ENCODE measurements at places on chromosomes 3 and 15. TPM values are rescaled to one million over a fixed set of nuclear protein-coding genes. Genes with fewer than 3 reads are reported as not detected.

C3orf52 gene
- total RNA-seq, result 16.7 TPM

LRRIQ4 gene
- not detected for total RNA-seq

PEX11A gene
- total RNA-seq, result 7.8 TPM

GRAMD1C gene
- 2.8 TPM for total RNA-seq

B3GALNT1 gene
- 125 TPM for total RNA-seq

GRCh38 chr3:48400824-48401433, 28.9 kb downstream of the FBXW12 start:
- DNase-seq, result peak; percentile 86
- peaks cover 11% of the 10 kb centered on the region for H3K4me1 ChIP-seq
- H3K36me3 ChIP-seq, result no peaks in the 10 kb centered on the region
- no peaks in the 10 kb centered on the region for H3K27me3 ChIP-seq
- H3K27ac ChIP-seq, result no peak overlapping the region

- H3K4me1 ChIP-seq, result no peaks in the 10 kb centered on the region
- DNase-seq, result peak; percentile 70
- no peaks in the 10 kb centered on the region for H3K27me3 ChIP-seq
- H3K27ac ChIP-seq, result no peak overlapping the region
- no peak overlapping the region for H3K4me3 ChIP-seq
Observed at GRCh38 chr15:69523010-69524001, 70.7 kb downstream of the RPLP1 start.

GRCh38 chr15:85950101-85950500, 129.6 kb upstream of the AGBL1 start:
- no peak for DNase-seq
- no peaks in the 10 kb centered on the region for H3K27me3 ChIP-seq
- no peaks in the 10 kb centered on the region for H3K4me1 ChIP-seq
- no peak overlapping the region for H3K27ac ChIP-seq

DNA sequence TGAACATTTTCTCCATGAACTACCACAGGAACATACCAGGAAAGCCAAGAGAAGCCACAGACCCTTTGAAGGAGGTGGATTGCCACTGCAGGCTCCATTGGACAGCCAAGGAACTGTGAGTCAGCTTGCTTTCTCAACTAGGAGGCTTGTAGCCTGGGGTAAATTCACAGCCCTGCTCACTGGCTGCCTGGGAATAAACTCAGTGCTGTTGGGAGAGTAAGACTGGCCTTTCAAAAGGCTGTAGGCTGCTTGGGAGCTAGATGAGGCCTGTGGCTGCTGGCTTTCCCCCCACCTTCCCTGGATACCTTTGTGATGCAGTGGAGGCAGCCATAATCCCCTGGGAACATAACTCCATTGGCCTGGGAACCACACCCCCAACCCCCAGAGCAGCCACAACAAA, 223.5 kb upstream of the RBMS3 start:
- no peak overlapping the region for H3K4me3 ChIP-seq
- no peak for DNase-seq

GRCh38 chr15:99702895-99703602, 30.2 kb downstream of the LYSMD4 start:
- H3K36me3 ChIP-seq, result no peaks in the 10 kb centered on the region
- H3K27ac ChIP-seq, result no peak overlapping the region
- H3K4me1 ChIP-seq, result peaks cover 20% of the 10 kb centered on the region
- DNase-seq, result no peak
- peak overlapping the region; percentile 25 for H3K4me3 ChIP-seq
- H3K27me3 ChIP-seq, result no peaks in the 10 kb centered on the region

- no peak for DNase-seq
- H3K4me3 ChIP-seq, result no peak overlapping the region
- H3K4me1 ChIP-seq, result no peaks in the 10 kb centered on the region
- H3K36me3 ChIP-seq, result no peaks in the 10 kb centered on the region
- H3K27ac ChIP-seq, result no peak overlapping the region
- no peaks in the 10 kb centered on the region for H3K27me3 ChIP-seq
Observed at GRCh38 chr3:118765636-118766305, 268.9 kb downstream of the IGSF11 start.

- no peaks in the 10 kb centered on the region for H3K36me3 ChIP-seq
- no peak for DNase-seq
- H3K27ac ChIP-seq, result no peak overlapping the region
- no peaks in the 10 kb centered on the region for H3K4me1 ChIP-seq
Observed at GRCh38 chr15:70450142-70450443, 313.3 kb downstream of the UACA start.

DNA sequence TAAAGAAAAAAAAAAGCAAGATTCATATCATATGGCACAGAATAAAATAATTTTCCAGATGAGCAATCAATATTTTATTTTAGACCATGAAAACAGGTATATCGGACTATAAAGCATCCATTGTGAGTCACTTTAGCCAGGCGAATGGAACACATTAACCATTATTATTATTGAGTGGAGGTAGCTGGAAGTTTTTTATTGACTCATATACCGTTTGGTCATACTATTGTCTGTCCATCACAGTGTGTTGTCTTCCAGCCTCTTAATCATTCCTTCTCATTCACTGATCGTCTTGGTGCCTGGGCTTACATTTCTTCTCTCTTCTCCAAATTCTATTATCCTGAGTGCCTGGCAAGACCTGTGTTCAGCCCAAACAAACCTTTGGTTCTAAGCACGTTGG, 634.8 kb downstream of the MECOM start:
- H3K4me3 ChIP-seq, result no peak overlapping the region
- no peaks in the 10 kb centered on the region for H3K36me3 ChIP-seq
- H3K27ac ChIP-seq, result peak overlapping the region; percentile 33
- no peaks in the 10 kb centered on the region for H3K27me3 ChIP-seq

GRCh38 chr3:82114589-82114988, 353.1 kb upstream of the GBE1 start:
- no peak overlapping the region for H3K27ac ChIP-seq
- no peaks in the 10 kb centered on the region for H3K4me1 ChIP-seq
- no peaks in the 10 kb centered on the region for H3K27me3 ChIP-seq
- no peaks in the 10 kb centered on the region for H3K36me3 ChIP-seq
- DNase-seq, result no peak
- H3K4me3 ChIP-seq, result no peak overlapping the region

GRCh38 chr3:87801409-87801808, 257.4 kb downstream of the CGGBP1 start:
- H3K36me3 ChIP-seq, result no peaks in the 10 kb centered on the region
- no peaks in the 10 kb centered on the region for H3K4me1 ChIP-seq
- no peaks in the 10 kb centered on the region for H3K27me3 ChIP-seq
- DNase-seq, result no peak
- H3K27ac ChIP-seq, result no peak overlapping the region

DNA sequence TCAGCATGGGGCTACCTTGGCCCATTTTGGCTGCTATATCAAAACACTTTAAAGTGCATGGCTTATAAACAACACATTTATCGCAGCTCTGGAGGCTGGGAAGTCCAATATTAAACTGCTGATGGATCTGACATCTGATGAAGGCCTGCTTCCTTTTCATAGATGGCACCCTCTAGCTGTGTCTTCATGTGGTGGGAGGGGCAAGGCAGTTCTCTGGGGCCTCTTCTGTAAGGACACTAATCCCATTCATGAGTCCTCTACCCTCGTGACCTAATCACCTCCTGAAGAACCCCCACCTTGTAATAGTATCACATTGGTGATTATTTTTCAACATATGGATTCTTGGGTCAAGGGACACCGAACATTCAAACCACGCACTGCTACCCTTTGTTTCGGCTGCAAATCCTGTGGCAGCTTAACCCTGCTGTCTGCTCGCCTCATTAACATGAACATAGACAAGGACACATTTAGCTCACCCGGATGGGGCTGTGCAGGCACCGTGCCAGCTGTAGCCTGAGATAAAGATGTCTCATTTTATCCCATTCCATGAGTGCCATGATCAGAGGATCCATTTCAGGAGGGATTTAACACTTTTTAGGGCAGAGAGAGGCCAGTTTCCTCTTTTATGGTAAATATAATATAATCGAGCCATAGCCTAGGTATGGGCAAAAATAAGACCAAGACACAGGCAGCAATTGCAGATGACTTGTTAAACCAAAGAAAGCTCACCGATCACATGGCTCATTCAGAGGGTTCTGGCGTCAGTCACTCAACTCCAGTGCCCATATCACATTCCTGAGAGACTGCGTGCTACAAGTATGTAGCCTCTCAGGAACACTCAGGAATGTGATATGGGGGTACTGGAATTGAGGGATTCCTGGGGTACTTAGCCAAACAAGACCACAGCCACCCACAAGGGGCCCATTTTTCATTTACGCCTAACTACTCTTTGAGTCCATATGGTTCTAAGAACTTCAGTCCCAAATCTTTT, 251.1 kb upstream of the ST8SIA2 start:
- H3K36me3 ChIP-seq, result no peaks in the 10 kb centered on the region
- no peak overlapping the region for H3K4me3 ChIP-seq
- no peak overlapping the region for H3K27ac ChIP-seq
- no peaks in the 10 kb centered on the region for H3K4me1 ChIP-seq
- peaks cover 29% of the 10 kb centered on the region for H3K27me3 ChIP-seq
- DNase-seq, result no peak

DNA sequence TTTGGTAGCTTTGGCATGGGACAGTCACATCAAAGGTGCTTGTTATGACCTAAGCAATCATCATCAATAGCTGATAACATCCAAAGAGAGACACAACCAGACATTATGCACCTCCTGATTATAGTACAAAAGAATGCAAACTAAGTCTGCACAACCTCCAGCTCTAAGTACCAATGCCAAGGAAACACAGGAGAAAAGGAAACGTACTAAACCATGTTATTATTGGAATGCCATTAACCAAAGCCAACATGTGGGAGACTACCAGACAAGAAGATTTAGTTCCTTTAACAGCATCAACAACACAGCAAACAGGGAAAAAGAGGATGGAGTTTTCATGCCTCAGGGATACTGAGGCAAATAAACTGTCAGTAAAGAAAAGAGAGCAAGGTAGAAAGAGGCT, 61.4 kb downstream of the CD47 start:
- no peaks in the 10 kb centered on the region for H3K27me3 ChIP-seq
- no peak overlapping the region for H3K27ac ChIP-seq

DNA sequence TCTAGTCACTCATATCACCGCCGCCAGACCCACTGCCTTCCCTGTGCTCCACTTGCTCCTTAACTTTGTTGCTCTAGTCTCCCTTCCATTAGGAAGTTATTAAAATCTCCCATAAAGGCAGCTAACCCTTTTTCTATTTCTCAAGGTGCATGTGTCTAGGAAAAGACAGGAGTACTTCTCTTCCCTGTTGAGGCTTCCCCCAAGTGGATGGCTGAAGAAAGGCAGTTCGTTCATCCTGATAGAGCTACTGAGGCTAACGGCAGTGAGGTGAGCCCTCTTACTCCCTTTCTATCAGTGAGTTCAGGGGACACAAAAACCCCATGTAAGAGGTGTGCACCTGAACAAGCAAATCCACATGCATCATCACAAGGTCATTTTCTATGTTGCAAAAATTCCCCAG, 397.8 kb downstream of the IGSF11 start:
- H3K27ac ChIP-seq, result no peak overlapping the region
- H3K36me3 ChIP-seq, result no peaks in the 10 kb centered on the region
- H3K4me1 ChIP-seq, result no peaks in the 10 kb centered on the region
- H3K4me3 ChIP-seq, result no peak overlapping the region
